Lower lobe of right lung (tissue), 2 donors: ENCODE measurements at places on chromosomes 2 and 18. TPM values are rescaled to one million over a fixed set of nuclear protein-coding genes. Genes with fewer than 3 reads are reported as not detected.
A peak's percentile ranks its signal among the peaks of the same experiment; 100 is the strongest.

Gene CCDC88A
- total RNA-seq: 119 TPM

Gene PIK3C3
- 51.2 TPM for total RNA-seq

Gene RNU2-63P
- total RNA-seq: not detected

Gene DOK1
- 38.4 TPM for total RNA-seq

Gene TSGA10
- total RNA-seq: 9.9 TPM

Gene SPC25
- total RNA-seq: 0.50 TPM

Gene CPLX4
- total RNA-seq: not detected

DNA sequence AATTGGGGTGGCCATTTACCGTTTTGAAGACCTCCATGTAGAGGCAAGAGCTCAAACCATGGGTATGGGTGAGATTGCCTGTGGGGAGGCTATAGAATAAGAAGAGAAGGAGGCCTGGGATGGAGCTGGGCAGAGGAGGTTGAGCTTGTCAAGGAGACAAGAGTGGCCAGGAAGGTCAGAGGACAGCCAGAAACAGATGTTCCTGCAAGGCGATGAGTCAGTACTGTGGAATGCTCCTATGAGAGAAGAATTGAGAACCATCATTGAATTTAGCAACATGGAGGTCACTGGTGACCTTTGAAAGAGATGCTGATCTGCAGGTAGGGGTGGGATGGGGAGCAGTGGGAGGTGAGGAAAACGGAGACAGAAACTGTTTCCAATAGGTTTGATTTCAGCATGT, 3.5 kb downstream of the ACSL3 start:
- H3K4me1 ChIP-seq: peaks cover 57% of the 10 kb centered on the region
- no peaks in the 10 kb centered on the region for H3K36me3 ChIP-seq
- H3K4me3 ChIP-seq: no peak overlapping the region
- DNase-seq: no peak
- H3K27me3 ChIP-seq: no peaks in the 10 kb centered on the region

DNA sequence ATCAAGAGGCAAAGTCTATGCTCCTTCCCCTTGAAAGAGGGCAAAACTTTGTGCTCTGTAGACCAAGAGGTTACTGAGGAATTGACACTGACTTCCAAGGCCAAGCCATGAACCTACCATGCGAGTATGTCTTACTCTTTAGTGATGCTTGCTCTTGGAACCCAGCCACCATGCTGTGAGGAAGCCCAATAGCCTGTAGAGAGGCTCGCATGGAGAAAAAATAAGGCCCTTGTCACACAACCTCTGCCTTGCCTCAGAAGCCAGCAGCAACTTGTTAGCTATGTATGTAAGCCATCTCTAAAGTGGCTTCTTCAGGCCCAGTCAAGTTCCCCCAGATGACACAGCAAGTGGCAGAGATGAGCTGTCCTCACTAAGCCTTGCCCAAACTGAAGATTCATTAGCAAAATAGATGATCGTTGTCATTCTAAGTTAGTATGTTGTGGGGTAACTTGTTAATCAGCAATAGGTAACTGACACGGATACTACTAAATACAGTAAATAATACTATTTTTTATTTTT, 66.1 kb upstream of the RGPD5 start:
- no peaks in the 10 kb centered on the region for H3K4me1 ChIP-seq
- H3K36me3 ChIP-seq: no peaks in the 10 kb centered on the region
- no peak overlapping the region for H3K27ac ChIP-seq
- no peak overlapping the region for H3K4me3 ChIP-seq
- DNase-seq: no peak
- no peaks in the 10 kb centered on the region for H3K27me3 ChIP-seq

DNA sequence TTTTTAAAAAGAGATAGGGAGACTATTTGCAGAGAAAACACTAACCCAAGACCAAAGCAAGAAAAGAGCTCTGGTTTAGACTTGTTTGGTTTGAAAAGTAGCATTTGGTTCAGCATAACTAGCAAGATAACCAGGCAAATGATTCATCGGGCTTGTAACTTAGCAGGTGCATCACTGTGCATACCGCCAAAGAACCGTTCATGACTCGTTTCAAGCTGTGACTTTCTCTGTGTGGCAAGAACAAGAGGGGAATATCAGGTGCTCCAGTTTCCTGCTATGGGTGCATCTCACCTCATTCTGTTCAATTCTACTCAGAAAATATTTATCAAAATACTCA, 244.9 kb downstream of the ETAA1 start:
- H3K36me3 ChIP-seq: no peaks in the 10 kb centered on the region
- no peaks in the 10 kb centered on the region for H3K27me3 ChIP-seq
- H3K27ac ChIP-seq: no peak overlapping the region
- no peak overlapping the region for H3K4me3 ChIP-seq
- no peaks in the 10 kb centered on the region for H3K4me1 ChIP-seq
- DNase-seq: no peak

DNA sequence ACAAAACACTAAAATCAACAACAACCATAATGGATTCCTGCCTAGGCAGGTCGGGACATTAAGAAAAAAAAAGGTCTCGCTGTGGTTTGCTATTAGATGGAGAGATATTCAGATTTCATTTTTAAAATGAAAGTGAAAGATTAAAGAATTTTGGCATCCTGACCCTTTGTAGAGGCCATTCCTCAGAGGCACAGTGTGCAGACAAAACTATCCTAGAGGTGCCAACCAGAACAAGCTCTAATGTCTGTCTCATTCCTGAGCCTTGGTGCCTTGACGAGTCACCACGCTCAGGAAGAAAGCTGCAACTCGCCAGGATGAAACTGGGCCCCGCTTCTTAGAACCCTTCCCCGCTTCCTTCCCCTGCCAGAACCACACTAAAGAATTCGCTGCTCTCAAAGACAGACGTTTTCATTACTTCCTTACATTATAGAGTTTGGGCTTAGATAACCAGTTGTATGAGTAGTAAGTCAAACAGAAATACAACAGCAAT, 156.0 kb downstream of the TGIF1 start:
- H3K27me3 ChIP-seq: no peaks in the 10 kb centered on the region
- peak overlapping the region; percentile 87 for H3K27ac ChIP-seq
- H3K4me3 ChIP-seq: peak overlapping the region; percentile 43

- no peak for DNase-seq
- no peak overlapping the region for H3K4me3 ChIP-seq
- no peak overlapping the region for H3K27ac ChIP-seq
- no peaks in the 10 kb centered on the region for H3K36me3 ChIP-seq
- no peaks in the 10 kb centered on the region for H3K4me1 ChIP-seq
These were observed 43.9 kb downstream of the COMMD1 start for GRCh38 chr2:61949458-61949713.

GRCh38 chr2:240636563-240637115, 11.4 kb downstream of the GPR35 start:
- H3K36me3 ChIP-seq: no peaks in the 10 kb centered on the region
- H3K4me1 ChIP-seq: no peaks in the 10 kb centered on the region
- no peak overlapping the region for H3K27ac ChIP-seq
- DNase-seq: no peak
- no peaks in the 10 kb centered on the region for H3K27me3 ChIP-seq

GRCh38 chr18:13179566-13180113, 38.9 kb upstream of the LDLRAD4 start:
- no peaks in the 10 kb centered on the region for H3K4me1 ChIP-seq
- no peak overlapping the region for H3K27ac ChIP-seq
- no peak for DNase-seq
- H3K36me3 ChIP-seq: no peaks in the 10 kb centered on the region
- no peak overlapping the region for H3K4me3 ChIP-seq

DNA sequence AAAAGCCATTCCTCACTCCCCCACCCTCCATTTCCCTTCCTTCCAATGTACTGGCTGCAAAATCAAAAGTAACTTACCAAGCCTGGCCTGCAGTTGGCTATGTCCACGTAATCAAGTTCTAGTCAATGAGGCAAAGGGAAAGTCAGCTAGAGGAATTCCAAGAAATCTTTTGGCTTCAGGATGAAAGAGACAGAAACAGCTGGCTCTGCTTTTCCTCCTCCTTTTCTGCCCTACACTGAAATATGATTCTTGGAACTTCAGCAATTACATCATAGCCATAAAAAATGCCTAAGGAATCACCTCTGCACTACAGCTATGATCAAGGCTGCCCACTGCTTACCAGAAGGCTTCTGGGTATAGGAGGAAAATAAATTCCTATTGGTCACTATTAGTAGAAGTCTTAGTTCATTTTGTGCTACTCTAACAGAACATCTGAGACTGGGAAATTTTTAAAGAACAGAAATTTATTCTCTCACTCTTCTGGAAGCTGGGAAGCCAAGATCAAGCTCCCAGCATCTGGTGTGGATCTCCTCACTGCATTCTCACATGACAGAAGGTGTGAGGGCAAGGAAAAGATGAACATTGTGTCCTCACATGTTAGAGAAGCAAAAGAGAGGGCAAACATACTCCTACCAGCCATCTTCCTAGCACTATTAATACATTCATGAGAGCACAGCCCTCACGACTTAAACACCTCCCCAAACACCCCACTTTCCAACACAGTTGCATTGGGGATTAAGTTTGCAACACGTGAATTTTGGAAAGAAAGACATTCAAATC, 219.9 kb downstream of the TMX3 start:
- H3K4me1 ChIP-seq: no peaks in the 10 kb centered on the region
- no peak overlapping the region for H3K4me3 ChIP-seq
- H3K36me3 ChIP-seq: no peaks in the 10 kb centered on the region
- no peak for DNase-seq
- no peak overlapping the region for H3K27ac ChIP-seq
- H3K27me3 ChIP-seq: no peaks in the 10 kb centered on the region

- H3K4me3 ChIP-seq: no peak overlapping the region
- H3K27ac ChIP-seq: no peak overlapping the region
- DNase-seq: no peak
- no peaks in the 10 kb centered on the region for H3K4me1 ChIP-seq
- H3K36me3 ChIP-seq: no peaks in the 10 kb centered on the region
These were observed 76.7 kb downstream of the FHOD3 start for GRCh38 chr18:36374262-36374661.

DNA sequence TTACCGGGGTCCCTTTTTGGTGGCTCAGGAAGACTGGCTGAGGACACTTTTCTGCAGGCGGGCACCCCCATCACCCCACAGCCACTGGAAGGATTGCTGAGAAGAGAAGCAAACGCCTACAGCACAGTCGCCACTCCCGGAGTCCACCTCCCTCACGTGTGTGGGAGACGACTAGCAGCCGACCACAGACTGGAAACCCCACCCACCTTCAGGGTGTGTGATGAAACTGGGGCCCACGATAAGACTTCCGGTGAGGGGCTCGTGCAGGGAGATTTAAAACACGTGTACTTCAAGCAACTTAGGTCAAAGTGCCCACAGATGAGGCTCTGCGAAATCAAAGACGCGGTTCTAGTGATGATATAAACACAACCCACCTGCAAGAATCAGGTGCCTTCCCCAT, 26.3 kb downstream of the MBP start:
- peaks cover 11% of the 10 kb centered on the region for H3K36me3 ChIP-seq
- H3K27ac ChIP-seq: peak overlapping the region; percentile 42
- H3K4me3 ChIP-seq: no peak overlapping the region
- no peak for DNase-seq

DNA sequence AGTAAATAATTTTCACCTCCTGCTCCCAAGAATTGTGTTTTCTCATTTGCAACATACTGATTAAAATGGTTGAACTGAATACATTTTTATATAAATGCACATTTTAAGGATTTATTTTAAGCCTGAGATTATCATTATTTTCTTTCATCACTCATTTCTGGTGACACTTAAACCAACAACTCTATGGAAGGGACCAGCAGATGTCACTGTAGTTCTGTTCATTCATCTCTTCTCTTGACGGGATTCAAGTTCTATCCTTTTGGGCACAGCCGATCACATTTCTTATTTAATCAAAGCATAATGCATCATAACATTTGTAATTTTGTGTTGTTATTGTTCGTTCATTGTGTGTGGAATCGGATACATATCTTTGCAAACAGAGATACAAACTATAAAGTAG, 417.9 kb downstream of the HRH4 start:
- no peaks in the 10 kb centered on the region for H3K36me3 ChIP-seq
- no peaks in the 10 kb centered on the region for H3K4me1 ChIP-seq
- H3K27ac ChIP-seq: no peak overlapping the region
- no peak overlapping the region for H3K4me3 ChIP-seq
- DNase-seq: no peak
